Hematopoietic multipotent progenitor cell treated with erythropoietin and hydrocortisone succinate and interleukin-3 and kit ligand, for 17 days (in vitro differentiated cells): ENCODE measurements at places on chromosomes 1 and 21.

DNA sequence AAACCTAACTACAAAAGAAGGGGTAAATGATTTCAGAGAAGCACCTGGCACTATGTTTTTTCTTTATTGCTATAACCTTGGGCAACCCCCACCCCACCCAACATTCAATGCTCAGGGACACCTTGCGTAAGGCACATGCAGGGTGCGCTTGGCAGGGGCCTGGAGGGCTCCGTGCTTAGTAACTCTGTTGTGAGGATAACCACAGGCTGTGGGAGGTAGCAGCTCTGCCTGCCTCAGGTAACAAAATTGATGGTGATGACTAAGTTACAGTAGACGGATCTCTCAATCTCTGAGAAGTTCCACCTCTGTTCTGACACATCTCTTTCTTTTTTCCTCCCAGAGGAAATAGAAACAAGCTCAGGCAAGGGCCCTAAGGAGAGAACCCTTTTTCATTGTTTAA lies 8.7 kb upstream of the CCN1 start:
- DNase-seq: no peak

DNA sequence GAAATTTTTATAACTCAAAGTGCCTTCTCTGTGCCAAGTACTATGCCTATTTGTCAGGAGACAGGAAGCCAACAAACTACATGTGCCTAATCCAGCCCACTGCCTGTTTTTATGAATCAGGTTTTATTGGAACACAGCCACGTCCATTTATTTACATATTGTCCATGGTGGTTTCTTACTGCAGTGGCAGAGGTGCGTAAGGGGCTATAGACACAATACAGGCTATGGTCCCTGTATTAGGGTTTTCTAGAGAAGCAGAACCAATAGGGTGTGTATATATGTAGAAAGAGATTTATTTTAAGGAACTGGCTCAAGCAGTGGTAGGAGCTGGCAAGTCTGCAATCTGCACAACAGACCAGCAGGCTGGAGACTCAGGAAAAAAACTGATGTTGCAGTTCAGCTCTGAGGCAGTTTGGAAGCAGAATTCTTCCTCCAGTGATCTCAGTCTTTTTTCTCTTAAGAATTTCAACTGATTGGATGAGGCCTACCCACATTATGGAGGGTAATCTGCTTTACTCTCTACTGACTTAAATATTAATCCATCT lies 15.4 kb downstream of the PPIE start:
- DNase-seq: no peak

- DNase-seq: no peak
Measured at GRCh38 chr1:233470741-233471499, 143.0 kb upstream of the KCNK1 start.

DNA sequence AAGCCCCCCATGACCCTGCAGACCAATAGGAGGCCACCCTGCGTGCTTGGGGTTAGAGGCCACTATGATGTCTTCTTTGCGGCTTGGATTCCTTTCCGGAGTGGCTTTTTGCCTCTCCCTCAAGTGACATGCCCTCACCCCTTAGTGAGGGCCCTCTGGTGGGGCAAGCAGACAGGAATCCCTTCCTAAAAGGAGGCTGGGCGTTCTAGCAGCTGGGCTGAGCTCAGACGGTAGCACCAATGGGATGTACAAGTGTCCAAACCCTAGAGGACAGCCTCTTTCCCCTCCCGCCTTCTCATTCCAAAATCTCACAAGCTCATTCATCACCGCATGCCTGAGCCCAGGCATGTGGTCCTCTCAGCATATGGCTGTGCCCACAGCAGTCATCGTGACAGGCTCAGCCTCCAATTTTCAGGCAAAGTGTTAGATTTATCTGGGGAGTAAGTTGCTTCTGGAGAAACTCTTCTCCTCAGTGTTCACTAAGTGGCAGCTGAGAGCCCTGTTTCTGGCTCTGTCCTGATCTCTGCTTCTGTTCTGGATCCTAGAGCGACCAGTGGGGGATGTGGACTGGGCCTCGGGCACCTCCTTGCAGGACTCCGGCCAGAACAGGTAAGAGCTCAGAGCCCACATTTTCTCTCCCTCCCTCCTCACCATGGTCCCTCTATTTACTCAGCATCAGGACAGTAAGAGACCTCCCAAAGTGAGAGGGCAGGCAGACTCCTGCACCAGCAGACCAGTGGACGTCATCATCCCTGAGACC lies 4.8 kb downstream of the KIAA1614 start:
- DNase-seq: no peak

DNA sequence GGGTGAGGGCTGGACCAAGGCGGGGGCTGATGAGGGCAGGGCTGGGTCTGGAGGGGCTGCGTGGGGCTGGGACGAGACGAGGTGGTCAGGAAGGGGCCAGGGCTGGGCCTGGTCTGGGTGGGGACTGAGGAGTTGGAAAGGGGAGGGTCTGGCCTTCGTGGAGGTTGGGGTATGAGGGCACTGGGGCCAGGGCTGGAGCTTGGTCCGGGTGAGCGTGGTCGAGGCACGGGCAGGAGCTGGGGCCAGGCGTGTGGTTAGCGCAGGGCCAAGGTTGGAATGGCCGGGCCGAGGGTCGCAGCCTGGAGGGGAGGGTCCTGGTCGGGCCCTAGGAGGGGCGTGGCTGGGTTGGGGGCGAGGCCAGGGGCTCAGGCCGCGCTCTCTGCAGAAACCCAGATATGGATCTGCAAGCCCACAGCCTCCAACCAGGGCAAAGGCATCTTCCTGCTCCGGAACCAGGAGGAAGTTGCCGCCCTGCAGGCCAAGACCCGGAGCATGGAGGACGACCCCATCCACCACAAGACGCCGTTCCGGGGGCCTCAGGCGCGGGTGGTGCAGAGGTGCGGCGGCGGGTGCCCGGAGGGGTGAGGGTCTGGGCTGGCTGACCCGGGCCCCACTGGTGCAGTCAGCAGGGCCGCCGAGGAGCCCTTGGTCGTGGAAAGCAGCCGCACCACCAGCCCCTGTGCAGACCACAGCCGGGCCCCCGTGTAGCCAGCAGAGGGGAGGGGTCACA lies 9.0 kb downstream of the TTLL10 start:
- DNase-seq: no peak

- no peak for DNase-seq
Measured at GRCh38 chr1:244356376-244356775, 95.3 kb downstream of the ADSS2 start.

GRCh38 chr1:100187912-100188311 lies 9.9 kb upstream of the LRRC39 start:
- DNase-seq: no peak

- DNase-seq: no peak
Measured at GRCh38 chr1:118269598-118269997, 84.6 kb upstream of the SPAG17 start.

DNA sequence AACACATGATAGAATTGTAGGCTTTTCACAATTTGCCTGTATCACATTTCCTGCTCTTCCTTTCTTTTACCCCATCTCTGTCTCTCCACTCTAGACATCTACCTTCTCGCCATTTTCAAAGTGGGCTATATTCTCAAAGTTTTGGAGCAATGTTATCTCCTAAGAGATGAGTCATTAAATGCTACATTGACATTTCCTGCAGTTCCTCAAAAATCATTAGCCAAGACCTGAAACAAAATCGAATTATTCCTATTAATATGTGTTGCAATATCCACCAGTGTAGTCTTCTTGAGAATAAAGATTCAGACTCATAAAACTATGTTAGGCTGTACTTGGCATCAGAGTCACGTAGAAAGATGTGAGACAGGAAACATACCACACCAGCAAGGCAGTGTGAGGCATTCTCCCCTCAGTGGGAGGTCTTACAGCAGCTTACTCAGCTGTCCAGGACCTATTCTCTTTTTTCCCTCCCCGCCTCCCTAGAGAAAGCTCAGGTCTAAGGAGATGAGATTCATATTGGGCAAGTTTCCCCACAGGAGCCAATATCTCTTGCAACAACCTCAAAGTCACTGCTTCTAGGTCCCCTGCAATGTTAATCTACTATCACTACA lies 38.8 kb downstream of the FRRS1 start:
- DNase-seq: no peak

DNA sequence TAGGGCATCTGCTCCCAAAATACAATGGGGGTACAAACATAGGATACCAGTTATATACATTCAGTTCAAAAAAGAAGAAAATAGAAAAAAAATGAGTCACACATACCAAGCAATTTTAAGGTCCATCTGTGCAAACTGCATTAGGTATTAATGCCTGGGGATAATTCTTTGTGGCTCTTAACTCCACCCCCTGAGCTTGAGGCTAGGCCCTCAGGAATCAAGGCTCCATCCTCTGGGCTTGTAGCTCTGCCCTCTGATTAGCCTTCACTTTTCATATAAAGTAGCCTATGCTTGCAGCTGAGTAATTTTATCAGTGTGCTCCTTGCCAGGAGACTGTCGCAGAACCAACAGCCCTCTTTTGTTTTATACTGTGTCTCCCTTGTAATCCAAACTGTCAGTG lies 69.9 kb upstream of the BACE2 start:
- no peak for DNase-seq
